ENCODE measurements at places on chromosomes 12 and 14. TPM values are rescaled to one million over a fixed set of nuclear protein-coding genes. Genes with fewer than 3 reads are reported as not detected.
A peak's percentile ranks its signal among the peaks of the same experiment; 100 is the strongest.

Gene C12orf56
- total RNA-seq = not detected

Gene ACSS3
- not detected for total RNA-seq

Gene ITGA7
- total RNA-seq = 1.3 TPM

Gene OR6S1
- not detected for total RNA-seq

Gene FBLN5
- total RNA-seq = 0.67 TPM

Gene MBIP
- total RNA-seq = 5.1 TPM

DNA sequence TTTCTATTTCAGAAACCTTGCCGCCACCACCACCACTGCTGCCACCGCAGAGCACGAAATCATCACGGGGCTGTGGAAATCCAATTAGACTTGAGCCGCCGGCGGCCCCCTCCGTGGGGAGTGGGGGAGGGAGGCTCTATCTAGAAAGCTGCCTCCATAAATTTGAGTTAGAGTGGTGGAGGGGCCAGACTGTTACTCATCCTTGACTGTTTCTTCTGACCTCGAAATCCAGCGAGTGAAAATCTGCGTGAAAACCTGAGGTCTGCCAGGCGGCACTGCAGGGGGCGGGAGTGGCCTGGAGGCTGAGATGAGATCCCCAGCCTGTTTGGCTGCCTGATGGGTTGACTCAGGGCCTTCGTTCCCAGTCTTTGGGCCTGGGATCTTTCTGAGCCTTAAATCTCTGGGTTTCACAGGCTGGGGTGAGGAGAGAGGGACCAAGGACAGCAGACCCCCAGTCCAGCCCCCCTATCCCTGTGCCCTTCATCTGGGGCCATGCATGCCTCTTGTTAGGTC is 29.9 kb downstream of the TSPAN9 start:
- DNase-seq = peak; percentile 65

DNA sequence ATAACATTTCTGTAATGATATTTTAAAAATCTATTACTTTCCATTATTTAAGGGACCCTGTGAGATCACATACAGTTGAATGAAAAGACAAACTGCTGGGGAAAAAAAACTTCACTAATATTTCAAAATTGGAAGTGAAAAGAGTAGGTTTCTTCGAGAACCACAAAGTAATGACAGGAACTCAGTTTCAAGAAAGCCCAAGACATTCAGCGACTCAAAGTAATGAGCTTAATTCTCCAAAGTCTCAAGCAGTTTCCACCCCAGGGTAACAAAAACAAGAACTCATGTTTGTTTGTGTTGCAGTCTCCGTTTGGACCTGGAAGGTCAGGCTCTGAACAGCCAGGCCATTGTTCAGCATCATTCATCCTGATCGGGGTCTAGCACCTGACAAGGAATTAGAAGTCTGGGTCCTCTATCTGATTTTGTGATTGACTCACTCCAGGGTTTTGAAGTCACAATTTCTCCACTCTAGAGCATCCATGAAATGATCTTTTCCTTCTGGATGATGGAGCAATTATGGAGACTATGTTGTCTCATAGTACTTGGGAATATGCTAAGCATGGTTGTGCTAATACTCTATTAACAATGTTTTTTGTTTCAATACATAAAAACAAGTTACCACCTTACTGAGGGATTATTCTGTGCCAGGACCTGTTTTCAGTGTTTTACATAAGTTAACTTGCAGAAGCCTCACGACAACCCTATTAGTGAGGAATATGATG is 126.9 kb downstream of the SLC25A21 start:
- DNase-seq = no peak

DNA sequence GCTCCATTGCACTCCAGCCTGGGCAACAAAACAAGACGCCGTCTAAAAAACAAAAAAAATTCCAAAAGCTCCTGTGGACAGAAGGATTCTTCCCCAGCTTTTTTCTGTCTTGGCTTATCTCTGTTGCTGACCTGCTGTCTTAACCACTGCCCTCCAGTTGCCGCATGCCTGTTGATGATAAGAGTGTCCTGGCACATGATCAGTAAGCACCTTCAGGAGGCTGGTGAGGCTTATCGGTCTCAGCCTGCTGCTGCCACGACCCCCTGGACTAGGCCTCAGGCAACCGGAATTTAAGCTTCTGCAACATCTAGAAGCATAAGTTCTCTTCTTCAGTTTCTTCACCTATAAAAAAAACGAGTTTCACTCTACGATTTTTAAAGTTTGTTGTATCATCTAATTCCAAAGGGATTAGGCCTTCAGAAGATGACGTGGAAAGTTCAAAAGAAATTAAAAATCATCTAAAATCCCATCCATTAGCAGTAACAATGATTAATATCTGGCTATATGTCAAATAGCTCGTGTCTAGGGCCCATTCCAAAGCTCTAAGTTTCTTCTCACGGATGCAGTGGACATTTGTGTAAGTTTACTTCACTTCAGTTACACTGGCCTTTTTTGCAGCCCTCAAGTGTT is 46.4 kb downstream of the RESF1 start:
- DNase-seq = no peak

DNA sequence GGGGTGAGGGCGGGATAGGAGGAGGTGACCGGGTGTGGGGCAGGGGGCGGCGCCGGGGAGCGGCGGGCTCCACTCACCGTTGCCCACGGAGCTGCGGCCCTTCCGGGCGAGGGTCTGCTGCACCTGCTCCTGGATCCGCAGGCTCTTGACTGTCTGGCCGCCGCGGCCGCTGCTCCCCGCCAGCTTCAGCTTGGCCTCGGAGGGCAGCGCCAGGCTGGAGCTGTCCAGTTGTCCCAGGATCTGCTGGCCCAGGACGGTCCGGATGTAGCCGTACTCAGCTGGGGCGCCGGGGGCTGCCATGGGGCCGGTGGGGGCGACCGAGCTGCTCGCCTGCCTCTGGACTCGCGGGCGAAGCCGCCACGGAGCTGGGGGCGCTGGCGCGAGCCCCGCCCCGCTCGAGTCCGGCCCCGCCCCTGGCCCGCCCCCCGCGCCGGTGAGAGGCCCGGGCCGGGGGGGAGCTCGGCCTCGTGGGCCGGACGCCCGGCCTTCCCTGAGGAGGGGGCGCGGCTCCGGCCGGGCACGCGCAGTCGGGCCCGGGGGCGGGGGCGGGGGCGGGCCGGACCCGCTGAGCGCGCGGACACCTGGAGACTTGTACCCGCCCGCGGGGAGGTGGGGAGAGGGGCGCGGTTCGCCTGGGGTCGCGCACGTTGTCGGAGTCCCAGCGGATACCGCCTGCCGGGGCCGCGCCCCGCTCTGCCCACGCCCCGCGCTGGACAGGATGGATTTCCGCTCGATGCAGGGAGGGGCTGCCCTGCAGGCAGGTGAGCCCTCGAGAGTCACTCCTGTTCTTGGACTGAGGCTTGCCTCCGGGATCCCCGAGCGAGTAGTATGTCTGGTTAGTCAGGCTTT is at the start of gene PKP2:
Gene PKP2, minus strand, starts transcription at position 346 of the 849 bp plus-strand sequence. Its CDS starts 46 bp downstream, at position 300.
- DNase-seq = peak; percentile 36

DNA sequence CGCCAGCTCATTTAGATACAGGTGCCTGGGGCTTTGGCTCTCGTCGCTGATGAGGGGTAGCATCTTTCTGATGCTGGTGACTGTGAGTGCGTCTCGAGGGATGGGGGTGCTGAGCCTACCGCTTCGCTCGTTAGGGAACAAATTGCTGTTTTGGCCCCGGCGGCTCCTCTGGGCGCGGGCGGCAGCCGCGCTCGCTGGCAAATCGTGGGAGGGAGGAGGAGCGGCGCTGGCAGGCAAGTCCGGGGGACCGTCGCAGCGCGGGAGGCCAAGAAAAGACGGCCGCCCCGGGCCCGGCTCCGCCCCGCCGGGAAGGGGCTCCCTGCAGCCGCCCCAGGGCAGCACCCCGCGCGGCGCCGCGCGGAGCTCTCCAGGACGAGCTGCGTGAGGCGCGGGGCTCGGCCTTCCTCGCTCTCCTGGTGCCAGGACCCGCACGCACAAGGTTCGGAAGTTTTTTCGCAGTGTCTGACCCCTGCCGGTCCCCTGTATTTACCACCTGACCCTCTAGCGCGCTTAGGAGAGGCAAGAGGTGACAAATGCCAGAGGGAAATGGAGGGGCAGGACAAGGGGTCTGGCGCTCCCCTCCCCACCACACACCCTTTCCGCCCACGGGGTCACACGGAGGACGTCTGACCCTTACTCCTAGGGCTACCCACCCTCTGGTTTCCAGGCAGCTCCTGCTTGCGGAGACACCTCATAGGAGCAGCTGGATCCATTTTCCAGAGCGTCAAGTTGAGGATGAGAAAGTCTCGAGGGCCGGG is 899 bp upstream of the KCNH3 start:
- no peak for DNase-seq

GRCh38 chr12:67263471-67263870 is 5.7 kb upstream of the CAND1 start:
- no peak for DNase-seq

DNA sequence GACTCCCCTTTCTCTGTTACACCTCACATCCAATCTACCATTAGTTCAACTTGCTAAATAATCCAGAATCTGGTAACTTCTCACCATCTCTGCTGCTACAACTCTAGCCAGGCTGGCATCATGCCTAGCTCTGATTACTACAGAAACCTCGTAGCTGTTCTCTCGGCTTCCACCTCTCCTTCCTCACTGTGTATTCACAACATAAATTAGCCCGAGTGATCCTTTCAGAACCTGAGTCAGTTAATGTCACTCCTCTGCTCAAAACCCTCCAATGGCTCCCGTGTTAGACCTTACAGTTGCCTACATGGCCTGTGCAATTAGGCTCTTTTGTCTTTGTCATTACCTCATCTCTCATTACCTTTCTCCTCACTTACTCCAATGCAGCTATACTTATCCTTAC is 139.4 kb downstream of the PDE3A start:
- no peak for DNase-seq

DNA sequence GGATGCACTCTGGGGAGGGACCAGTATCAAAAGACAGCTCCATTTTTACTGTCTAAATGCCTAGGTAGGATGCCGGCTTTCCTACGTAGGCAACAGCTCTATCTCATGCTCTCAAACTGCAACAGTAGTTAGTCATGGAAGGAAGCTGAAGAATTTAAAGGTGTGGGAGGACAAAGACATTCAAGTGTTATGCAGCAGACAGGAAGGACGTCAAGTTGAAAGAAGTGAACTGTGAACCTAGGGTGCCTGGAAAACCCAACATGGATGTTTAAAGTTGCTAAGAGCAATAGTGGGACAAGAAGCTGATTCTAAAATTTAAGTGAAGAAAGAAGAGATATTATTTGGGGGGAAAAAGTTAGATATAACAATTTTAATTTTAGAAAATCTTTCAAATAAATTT is 5.9 kb downstream of the SEC23A start:
- peak; percentile 23 for DNase-seq

DNA sequence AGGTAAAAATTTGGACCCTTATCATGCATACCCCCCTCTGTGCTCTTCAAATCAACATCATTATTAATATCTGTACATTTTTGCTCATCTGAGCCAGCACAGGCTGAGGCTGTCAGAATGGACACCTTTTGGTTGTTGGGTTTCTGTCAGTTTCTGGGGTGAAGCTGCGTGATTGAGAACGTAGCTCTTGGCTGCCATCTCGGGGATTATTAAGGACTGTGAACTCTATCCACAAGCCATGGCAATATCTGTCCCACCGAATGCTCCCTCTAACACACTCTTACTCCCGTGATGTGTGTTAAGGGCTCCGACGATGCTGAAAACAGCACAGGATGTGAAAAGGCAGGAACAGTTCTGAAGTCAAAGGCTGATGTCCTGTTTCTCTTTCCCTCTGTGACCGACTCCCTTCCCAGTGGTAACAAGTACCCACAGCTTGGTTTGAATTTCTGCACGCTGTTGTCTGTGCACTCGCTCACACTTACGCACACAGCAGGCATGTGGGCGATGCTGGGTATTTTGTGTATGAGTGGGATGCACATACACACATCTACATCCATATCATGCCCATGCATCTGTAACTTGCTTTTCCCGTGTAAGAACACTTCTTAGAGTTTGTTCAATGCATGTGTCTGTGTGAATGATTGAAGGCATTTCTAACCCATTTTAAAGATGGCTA is 405.6 kb downstream of the TMEM121 start:
- no peak for DNase-seq

DNA sequence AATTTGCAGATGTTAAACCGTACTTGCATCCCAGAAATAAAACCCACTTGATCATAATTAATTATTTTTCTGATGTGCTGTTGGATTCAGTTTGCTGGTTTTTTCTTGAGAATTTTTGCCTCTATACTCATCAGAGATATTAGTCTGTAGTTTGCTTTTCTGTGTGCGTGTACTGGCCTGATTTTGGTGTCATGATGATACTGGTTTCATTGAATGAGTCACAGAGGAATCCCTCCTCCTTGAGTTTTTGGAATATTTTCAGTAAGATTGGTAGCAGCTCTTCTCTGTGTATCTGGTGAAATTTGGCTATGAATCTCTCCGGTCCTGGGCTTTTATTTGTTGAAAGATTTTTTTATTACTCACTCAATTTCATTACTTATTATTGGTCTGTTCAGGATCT is 100.4 kb upstream of the PMCH start:
- peak; percentile 22 for DNase-seq

- DNase-seq = no peak
These were observed 20.2 kb downstream of the NUAK1 start for GRCh38 chr12:106118381-106119130.

DNA sequence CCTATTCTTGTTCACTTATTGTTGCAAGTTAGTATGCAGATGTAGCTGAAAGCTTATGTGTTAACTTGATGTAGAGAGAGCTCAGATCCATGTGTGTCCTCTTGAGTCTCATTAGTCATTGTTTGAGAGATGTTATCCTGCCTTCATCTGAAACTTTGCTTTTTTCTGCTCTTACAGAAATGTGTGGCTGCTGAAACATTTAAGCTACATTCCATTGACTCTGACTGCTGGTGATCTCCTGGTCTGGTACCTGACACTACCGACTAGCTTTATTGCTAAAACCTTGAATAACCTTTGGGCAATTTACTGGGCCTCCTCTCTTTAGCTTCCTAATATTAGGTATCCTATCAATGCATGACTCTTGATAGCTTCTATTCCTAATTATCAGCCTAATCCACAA is 705.6 kb upstream of the FOXG1 start:
- no peak for DNase-seq

DNA sequence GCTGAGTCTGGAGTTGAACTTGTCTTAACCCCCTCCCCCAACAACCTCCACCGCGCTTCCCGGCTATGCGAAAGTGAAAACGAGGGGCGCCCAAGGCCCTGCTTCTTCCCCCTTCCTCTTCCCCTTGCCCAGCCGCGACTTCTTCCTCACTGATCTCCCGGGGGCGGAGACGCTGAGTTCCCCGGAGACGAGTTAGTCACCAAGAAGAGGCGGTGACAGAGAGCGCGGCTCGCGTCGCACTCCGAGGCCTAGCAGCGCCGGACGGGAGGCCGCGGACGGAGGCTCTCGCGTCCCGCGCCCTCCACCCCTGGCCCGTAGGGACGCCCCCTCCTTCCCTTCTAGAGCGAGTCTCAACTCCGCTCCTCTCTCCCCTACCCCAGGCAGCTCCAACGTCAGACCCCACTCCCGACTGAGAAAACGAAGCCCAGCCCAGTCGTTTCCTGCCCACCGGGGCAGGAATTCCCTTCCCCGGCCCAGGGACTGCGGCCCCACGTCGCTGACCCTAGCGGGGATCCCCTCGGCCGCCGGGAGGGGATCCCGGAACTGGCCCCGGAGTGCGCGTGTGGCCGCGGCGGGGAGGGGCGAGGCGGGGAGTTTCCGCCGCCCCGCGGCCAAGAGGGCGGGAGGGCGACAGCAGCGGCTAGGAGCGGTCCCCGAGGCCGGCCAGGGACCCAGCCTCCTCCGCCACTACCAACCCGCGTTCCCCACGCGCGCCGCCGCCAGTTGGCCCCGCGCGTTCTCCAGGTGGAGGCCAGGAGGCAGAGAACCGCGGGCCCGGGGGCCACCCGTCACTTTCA is 1.4 kb downstream of the BAZ1A start:
- peak; percentile 87 for DNase-seq
